ENCODE measurements at places on chromosomes 5 and 9.

DNA sequence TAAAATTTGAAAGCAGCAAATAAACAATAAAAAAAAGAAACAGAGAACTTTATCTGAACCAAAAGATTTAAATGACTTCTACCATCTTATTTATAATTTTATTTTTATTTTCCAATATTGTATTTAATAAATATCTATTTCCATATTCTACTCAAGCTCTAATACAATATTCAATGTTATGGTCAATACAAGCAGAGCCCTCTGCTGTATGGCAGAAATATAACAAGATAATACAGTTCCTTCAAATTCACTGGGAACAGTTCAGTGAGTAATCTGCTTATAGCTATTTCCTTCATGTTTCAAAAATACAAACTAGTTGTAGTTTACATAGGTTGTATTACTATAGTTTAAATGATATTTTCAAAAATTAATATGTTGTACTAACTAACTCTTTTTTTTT is 332.7 kb downstream of the PRDM9 start:
- DNase-seq, result no peak

- DNase-seq, result no peak
Observed at GRCh38 chr5:59746241-59746765, 147.2 kb downstream of the PDE4D start.

DNA sequence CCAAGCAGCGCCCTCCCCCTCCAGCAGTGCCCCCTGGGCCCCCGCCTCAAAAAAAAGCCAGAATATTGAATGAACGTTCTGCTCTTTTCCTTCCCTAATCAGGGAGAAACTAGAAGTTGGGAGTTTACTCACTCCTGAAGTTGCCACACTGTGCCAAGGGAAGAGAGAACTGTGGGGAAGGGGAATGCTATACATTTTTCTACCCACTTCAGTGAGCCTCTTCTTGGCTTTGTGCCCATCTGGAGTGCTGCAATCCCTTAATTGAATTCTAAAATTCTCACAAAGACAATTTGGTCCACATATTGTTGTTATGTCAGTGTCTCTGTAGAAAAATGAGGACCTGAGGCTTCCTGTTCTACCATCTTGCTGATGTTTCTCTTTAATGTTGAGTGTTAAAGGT is 443.7 kb downstream of the DIRAS2 start:
- no peak for DNase-seq

GRCh38 chr5:10667431-10668057 is 93.5 kb downstream of the DAP start:
- no peak for DNase-seq

Measured in stimulated activated CD4-positive, alpha-beta T cell treated with anti-CD3 and anti-CD28 coated beads, Interleukin-12 subunit alpha, Interleukin-12 subunit beta, amount 100 ng/mL, for 24 hours (primary cell).